ENCODE measurements at places on chromosomes 2 and 18.

DNA sequence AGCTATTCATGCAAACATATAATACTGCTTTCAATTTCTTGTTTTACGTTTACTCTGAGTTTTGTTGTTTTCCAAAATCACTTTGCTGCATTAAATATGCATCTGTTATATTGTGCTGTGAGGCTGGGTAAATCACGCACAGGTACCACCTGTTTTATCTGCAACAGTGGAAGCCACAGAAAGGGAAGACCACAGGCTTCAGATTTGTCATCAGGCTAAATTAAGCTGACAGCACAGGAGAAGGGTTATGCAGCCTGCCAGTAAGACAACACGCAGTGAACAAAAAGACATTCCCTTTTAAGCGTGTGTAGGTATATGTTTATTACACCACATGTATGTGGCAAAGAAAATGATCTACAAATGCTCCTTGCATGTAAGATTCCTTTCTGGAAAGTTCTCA is 38.2 kb downstream of the ZNF516 start:
- no peak for DNase-seq

DNA sequence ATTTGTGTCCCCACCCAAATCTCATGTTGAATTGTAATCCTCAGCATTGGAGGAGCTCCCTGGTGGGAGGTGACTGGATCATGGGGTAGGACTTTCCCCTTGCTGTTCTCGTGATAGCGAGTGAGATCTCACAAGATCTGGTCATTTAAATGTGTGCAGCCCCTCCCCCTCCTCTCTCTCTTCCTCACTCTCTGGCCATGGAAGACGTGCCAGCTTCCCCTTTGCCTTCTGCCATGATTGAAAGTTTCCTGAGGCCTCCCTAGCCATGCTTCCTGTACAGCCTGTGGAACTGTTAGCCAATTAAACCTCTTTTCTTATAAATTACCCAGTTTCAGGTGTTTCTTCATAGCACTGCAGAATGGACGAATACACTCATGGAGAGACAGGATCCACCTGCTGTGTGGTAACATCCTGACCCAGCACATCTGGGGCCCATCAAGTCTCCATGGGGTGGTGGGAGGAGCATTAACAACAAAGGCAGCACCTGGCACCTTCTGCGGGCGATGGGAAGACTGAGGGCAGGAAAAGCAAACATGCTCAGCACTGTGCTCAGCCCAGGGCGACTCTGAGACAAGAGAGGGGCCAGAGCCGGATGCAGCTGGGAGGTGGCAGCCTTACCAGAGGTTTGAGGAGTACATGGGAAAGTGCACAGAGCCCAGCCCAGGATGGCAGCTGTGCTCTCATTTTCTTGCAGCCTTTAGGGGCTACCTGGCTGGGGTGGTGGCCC is 16.2 kb upstream of the ALPP start:
- DNase-seq: no peak

- DNase-seq: no peak
These were observed 224.1 kb downstream of the MTX2 start for GRCh38 chr2:176493226-176493825.

DNA sequence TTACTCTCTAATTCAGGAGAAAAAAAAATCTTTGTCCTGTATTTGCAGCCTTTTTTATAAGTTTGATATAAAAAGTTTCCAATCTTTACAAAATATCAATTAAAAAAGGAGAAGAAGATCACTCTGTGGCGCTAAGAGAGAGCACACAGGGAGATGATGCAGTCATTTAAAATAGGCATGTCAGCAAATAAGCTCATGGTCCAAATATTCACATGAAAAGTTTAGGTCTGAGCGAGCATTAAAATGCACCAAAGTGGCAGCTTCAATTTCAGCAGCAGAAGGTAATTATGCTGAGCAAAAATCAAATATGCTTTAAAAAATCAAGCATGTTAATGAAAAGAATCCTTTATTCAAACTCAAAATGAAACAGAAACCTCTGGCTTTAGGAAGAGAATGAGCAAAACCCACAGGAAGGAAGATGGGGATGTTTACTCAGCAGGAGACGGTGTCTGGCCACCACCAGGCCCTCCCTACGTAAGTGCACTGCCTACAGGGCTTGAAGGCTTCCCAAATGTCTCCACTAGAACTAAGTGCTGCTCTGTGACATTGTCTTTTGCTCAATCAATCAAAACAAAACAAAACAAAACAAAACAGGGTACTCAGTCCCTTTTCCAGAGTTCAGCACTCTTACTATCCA is 120.4 kb downstream of the L3MBTL4 start:
- DNase-seq: no peak

DNA sequence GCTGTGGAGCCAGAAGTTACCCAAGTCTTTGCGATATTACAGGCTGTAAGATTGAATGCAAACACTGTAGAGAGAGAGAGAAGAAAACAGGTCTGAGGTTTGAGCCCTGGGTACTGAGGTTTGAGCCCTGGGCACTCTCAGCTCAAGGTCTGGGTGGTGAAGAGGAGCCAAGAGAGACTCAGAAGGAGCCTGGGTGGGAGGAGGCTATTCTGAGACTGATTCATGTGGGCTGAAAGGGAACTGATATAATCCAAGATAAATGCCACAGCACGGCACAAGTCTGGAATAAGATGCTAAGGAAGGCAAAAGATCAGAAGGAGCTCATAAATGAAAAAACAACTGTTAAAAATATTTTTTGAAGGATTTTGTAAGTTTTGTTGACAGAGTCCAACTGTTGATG is 407.6 kb upstream of the HS6ST1 start:
- DNase-seq: no peak
